ENCODE measurements at places on chromosomes 5 and 9.

DNA sequence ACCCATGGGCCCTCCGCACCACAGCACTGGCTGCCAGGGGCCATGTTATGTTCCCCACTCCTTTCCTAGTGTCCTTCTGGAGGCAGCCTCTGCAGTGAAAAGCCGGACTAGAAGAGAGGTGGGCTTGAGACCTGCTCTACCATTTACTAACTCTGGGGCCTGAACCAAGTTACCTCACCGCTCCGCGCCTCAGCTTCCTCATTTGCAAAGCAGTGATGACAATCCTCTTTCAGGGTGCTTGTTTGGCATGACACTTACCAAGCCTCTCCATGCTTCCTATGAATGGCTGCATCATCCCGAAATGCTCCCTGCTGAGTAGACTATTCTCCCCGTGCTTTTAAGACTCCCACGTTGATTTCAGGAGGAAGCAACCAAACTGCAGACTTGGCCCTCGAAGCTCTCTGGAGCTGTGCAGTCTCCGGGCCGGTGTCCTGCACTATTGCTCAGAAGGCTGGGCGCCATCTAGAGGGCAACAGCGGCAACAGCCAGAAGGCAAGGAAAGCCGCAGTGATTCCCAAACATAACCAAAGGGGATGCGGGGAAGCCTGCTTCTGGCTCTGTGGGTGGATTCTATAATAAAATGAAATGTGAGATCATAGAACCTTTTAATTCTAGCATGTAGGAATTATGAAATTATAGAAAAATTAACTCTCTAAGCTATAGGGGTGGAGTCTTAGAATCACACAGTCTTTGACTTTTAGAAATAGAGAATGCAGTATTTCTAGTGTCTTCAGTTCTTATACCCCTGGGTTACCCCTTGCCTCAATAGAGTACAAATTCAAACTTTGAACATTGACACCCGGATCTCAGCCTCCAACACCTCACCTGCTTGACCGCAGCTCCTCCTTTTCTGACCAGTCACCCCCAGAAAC, 599.8 kb upstream of the BRINP1 start:
- DNase-seq, result peak; percentile 20

DNA sequence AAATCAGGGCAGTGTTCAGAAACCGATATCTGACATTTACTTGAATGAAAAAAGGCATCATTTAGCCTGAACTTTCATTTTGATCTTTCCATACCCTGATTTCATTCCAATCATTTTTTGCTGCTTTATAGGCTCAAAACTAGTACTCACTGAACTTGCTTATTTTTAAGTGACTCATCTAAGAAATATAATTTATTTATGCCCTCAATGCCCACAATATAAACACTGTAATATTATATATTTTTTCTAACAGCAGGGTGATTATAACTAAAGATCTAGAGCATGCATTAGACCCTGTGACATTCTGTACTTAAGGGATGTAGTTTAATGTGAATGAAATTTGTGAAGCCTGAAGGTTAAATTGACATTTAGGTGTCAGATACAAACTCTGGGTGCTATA, 446.1 kb upstream of the CDH10 start:
- DNase-seq, result no peak

GRCh38 chr5:89255845-89256463, 373.0 kb upstream of the MEF2C start:
- DNase-seq, result no peak

DNA sequence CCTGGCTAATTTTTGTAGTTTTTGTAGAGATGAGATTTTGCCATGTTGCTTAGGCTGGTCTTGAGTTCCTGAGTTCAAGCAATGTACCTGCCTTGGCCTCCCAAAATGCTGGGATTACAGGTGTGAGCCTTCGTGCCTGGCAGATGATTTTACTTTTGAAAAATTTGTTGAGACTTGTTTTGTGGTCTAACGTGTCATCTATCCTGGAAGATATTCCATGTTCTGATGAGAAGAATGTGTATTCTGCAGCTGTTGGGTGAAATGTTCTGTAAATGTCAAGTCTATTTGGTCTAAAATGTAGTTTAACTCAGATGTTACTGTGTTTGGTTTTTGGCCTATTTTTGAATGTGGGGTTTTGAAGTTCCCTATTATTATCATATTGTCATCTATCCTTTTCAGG, 145.6 kb downstream of the XRCC4 start:
- no peak for DNase-seq

- DNase-seq, result no peak
Observed at GRCh38 chr5:65029178-65029577, 260.4 kb downstream of the CWC27 start.

DNA sequence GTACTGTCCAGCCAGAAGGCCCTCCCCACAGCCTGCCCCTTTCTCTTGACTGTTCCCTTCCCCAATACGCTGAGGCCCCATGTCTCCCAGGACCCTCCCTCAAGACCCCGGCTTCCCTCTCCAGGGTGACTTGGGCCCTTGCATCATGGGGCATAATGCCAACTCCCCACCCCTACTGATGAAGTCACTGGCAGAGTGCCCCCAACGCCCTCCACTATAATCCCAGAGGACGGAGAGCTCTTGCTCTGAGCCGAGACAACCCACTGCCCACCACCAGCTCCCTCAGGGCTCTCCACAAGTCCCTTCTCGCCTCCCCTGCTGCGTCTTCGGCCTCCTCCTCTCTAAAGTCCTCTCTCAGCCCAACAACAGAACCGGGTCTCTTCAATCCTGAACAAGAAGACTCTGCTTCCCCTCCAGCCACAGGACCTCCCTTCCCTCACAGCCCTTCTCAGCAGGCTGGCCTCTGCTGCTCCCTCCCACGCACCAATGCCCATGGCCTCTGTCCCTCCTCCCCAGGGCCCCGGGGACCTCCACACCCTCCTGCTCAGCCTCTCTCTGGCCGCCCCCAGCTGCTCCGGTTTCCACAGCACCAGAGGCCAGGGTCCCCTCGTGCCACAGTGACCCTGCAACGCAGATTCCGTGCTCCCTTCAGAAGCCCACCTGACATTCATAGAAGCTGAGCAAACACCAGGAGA, 47.6 kb downstream of the ADAMTS2 start:
- no peak for DNase-seq

DNA sequence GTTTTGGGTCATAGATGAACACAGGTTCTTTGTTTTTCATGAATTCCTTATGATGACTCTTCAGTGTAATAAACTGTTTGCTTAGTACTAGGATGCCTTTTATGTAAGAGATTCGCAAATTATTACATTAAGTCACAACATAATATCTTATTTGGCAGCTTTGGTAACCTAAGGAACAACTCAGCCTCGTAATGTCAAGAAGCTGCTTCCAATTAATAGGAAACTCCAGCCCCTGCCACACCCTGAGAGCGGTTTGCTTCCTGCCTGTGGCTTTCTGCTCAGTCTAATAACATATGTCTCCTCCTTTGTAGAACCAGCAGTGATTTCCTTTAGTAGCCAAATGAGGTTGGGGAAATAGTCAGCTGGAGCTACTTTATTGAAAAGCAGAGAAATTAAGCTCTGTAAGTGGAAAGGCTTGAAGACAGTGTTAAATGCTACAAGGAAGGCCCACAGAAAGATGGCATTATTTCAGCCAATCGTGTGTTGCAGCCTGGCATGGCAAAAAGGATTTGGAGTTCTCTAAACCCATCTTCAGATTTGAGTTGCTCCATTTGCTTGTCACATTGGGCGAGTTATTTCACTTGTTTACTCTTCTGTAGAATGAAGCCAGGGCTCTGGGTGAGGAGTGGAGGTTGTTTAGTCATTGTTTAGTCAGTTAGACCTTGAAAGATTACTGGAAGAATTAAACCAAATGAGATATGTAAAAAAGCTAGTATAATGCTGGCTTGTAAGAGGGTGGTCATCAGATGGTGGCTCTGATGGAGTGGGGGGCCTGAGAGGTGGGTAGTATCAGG, 54.1 kb downstream of the MTAP start:
- no peak for DNase-seq

DNA sequence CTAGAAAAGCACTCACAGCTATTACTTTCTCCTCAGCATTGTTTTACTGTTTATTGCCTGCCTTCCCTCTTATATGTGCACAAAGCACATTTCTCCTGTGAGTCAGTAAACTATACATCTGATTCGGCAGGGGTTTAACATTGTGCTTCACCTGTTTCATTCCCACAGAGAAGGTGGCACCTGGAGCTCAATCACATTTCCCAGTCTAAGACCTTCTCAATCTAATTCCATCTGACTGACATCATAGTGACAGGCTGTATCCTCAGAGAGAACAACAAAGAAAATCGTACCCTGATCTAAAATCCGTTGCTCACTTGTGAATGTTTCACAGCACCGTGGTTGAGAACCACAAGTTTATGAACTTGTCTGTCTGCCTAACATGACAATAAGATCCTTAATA, 92.4 kb upstream of the CAST start:
- DNase-seq, result no peak

DNA sequence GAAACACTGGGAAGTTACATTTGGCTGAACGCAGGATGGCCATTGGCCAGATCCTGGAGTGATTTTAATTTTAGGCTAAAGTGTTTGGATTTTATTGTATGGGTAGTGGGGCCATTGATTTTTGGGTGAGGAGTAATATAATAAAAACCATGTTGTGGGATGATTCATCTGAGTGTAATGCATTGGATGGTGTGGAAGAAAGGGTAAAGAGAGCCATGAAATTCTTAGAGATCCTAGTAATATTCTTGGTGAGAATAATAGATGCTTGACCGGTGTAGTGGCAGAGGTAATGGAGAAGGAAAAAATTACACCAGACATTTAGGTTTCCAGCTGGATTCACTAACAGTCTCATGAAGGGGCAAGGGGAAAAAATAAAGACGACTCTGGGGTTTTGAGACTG, 158.1 kb downstream of the NPR3 start:
- no peak for DNase-seq

DNA sequence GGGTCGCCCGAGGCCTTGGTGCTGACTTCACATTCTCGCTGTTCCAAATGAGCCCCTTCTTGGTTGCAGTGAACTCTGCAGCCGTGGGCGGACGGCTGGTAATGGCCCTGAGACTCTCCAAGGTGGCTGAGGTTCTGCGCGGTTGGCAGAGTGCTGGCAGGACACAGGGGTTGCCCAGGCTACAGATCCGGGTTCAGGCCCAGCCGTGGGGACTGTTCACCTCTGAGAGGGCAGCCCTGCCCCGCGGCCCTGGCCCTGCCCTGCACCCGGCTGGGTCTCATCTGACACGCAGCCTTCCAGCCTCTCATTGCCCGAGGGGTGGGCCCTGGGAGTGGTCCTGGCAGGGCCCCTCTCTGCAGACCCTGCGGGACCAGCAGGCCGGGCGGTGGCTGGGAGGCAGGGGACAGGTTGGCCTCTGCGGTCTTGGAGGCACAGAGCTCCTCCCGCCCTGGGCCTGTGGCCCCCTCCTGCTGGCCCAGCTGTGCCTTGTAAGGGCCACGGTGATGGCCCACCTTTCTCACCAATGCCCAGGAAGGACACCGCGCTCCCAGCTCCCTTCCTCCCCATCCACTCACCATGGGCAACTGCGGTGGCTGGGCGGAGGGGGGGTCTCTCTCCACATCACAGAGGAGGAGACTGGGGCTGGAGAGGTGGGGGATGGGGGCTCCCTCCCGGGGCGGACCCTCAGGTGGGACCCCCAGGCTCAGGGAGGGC, 51.6 kb downstream of the AHRR start:
- DNase-seq, result no peak

GRCh38 chr9:99743006-99743405, 78.7 kb upstream of the NR4A3 start:
- DNase-seq, result no peak

DNA sequence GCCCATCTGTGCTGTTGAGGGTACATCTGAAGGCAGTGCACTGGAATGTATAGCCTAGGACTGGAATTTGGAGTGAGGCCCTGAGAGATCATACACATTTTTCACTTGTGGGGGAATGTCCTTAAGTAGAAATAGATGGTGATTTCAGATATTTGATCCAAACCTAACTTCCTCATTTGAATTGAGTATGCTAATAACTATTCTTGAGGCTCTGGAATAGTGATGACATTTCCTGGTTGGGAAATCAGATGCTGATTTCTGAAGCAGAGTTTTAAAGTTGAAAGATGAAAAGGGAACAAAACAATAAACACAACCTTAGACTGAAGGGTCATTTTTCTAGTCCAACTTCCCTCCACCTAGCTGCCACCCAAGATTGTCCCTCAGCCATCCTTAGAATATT, 163.0 kb upstream of the CCDC152 start:
- DNase-seq, result no peak

DNA sequence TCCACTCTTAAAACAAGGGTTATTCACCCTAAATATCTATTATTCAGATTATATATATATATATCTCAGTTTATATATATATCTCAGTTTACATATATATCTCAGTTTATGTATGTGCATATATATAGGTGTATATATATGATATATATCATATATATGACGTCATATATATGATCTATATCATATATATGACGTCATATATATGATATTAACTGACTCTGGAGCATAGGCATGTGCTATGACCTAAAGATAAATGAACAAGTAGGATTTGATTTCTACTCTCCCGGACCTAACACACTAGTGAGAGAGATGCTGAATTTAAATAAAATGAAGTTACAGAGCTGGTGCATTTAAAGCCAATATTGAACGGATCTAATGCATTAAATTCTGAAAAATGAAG, 174.3 kb downstream of the CDH9 start:
- DNase-seq, result no peak

DNA sequence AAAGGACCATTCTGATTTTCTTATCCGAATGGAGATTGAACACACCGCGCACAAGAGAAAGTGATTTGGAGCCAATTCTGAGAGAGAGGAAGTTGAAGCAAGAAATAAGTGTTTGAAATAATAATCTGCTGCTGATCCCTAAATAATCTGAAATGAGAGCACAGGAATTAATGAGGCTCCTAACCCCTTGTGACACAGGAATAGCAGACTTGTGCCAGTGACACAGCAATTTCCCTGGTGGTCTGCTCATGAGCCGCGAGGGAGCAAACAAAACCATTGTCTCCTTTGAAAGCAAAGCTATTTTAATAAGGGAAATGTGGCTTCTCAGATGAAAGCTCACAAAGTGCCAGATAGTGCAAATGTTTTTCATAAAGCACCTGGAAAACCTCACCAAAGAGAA, 936.1 kb upstream of the WWC1 start:
- DNase-seq, result no peak

DNA sequence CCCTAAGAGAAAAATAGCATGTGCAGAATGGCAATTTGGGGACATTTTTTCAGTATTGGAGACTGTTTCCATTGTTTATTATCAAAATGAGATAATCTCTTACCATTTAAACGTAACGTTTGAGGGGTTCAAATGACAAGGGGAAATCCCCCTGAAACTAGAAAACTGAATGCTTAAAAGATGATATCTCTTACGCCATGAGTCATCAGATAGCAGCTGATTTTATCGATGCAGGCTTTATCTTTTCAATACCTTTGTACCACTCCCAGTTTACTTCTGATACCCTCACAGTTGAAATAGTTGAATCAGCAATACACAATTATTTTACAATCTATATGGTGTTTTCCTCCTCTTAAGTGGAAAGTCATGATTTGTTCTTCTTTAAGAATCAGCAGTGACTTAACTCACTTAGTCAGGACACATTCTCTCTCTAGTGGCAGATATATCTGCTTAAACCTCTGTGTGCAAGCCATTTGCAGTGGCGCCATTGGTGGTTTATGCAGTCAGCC, 29.2 kb downstream of the OSMR start:
- no peak for DNase-seq
